ENCODE measurements at places on chromosomes 1 and 21. TPM values are rescaled to one million over a fixed set of nuclear protein-coding genes. Genes with fewer than 3 reads are reported as not detected.
A peak's percentile ranks its signal among the peaks of the same experiment; 100 is the strongest.

The BTBD19 gene
- 8.7 TPM for total RNA-seq

The SLC5A9 gene
- 8.2 TPM for total RNA-seq

The GBP4 gene
- total RNA-seq = 41.0 TPM

The COL11A1 gene
- total RNA-seq = 0.56 TPM

DNA sequence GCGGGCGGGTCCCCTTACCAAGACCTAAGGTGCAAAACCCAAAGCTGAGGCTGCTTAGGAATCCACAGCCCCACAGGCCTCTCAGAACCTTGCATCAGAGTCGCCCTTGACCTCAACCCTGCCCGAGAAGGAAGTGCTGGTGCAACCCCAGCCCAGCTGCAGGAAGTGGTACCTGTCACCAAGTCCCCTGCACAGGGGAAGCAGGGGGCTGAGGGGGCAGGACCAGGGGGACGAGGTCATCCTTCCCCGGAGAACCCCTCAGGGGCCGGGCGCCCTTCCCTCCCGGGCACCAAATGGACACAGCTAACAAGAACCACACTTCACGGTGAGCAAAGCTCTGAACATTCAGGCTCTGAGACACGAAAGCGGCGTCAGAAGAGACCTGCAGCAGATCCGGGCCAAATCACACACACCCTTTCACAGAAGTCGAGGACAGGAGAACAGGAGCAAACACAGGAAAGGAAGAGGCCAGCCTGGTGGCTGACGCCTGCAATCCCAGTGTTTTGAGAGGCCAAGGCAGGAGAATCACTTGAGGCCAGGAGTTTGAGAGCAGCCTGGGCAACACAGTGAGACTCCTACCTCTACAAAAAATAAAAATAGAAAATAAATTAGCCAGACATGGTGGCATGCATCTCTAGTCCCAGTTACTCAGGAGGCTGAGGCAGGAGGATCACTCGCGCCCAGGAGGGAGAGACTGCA, 6.4 kb downstream of the ITGB2 start:
- DNase-seq = peak; percentile 78

GRCh38 chr1:154157520-154158306, 2.8 kb upstream of the NUP210L start:
- no peak for DNase-seq

DNA sequence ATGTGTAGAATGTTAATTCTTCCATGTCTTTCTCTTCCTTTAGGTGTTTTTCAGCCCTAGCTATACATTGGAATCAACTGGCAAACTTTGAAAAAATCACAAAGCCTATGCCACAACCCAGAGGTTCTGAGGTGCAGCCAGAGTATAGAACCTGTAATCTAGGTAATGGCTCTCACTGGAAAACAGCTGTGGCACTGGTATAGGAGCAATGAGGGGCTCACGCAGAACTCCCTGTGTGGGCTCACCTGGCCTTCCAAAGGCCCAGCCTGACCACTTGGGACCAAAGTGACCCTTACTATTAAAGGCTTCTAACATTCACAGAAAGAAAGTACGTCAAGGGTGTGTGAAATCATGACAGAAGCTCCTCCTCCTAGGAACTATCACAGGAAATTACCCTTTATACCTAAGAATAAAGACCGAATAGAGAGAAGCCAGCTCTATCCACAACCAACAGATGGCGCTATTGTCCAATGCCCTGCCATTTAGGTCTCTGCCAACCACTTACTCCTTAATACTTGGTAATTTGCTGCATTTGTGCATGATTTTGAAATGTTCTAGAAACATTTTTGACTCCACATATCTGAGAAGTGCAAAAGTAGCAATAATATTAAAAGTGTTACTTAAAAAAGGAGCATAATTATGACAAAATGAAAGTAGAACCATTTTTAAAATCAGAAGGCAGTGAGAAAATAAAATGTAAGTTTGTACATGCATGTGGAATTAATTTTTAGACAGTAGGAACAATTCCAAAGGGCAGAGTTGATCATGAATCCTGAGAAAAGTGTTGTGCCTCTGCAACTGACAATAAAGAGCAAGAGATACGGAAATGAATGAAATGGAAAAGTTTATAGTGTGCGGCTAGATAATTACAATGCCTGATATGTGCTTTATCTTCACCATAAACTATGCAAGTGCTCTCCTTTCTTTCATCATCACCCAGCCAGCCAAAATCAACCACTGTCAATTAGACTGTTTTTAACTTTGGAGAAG, 93.1 kb upstream of the HAO2 start:
- DNase-seq = no peak

DNA sequence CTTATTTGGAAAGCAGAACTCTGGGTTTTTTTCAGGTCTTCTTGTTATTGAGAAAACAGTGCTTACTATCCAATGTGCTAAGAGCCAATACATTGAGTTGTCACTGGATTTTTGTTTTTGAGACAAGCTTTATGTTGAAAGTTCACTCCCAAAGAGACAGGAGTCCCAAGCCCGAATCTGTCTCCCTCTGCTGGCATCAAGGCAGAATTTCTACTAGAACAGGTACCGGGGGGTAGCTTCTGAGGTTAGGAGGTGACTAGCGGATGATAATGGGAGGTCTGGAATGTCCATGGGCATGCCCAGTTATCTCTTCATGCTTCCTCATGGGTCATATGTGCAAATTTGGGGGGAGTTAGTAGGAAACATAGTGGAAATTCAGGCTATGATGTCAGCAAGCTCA, 25.1 kb downstream of the ZNF124 start:
- no peak for DNase-seq

- no peak for DNase-seq
These were observed 252.4 kb upstream of the DUSP10 start for GRCh38 chr1:221994274-221994698.

- no peak for DNase-seq
These were observed 94.1 kb downstream of the SIK1 start for GRCh38 chr21:43332861-43333297.

DNA sequence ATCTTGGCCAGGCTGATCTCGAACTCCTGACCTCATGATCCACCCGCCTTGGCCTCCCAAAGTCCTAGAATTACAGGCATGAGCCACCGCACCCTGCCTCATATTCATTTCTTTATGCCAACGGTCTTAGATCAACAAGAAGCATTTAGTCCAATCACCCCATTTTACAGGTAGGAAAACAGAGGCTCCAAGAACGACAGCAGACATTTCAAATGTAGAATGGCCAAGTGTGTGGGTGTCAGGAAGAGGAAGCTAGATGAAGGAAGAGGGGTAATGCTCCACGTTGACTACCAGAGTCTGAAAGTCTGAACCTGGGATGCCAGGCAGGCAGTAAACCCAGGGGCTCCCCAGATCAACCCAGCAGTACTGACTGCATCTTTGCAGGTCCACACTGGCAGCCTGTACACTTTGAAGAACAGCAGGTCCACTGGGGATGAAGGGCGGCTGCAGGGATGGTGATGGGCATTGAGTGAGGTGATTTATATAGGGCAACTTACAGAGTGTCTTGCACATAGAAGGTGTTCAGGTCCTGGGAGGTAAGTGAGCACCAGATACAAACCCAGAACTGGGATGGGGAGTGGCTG, 120.2 kb downstream of the EPHB2 start:
- DNase-seq = no peak

DNA sequence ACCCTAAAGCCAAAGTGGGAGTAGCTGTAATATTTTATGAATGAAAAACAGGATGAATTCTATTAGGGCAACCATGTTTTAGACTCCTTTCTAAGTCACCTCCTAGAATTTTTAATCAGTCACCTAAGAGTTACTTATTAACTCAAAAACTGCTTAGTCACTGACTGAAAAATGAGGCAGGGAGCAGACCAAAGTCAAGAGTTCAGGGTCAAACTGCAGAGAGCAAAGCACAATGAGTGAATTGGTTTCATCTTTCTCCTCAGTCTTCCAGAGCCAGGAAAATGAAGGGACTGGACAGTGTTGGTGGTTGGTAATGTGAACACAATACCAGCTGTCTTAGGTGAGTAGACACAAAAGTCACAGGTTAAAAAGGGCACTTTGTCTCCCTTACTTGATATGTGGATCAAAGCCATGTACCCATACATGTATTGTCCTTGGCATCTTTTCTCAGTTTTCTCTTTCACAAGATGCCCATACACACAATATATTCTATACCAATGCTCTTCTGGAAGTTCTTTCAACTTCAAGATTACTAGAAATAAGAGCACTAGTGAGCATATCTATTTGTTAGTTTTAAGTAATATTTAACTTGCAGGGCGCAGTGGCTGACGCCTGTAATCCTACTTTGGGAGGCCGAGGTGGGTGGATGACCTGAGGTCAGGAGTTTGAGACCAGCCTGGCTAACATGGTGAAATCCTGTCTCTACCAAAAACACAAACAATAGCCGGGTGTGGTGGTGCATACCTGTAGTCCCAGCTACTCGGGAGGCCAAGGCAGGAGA, 42.2 kb downstream of the ATP1B1 start:
- DNase-seq = no peak

- no peak for DNase-seq
These were observed 7.1 kb downstream of the TCP10L start for GRCh38 chr21:32578107-32578691.

- no peak for DNase-seq
These were observed 299.9 kb upstream of the PLXNA2 start for GRCh38 chr1:208544053-208544452.

Data from lower lobe of right lung (tissue), 2 donors.